Panc1 (cell line): ENCODE measurements at places on chromosomes 12 and 14.

GRCh38 chr12:110906985-110907384, 13.4 kb downstream of the MYL2 start:
- DNase-seq: no peak

DNA sequence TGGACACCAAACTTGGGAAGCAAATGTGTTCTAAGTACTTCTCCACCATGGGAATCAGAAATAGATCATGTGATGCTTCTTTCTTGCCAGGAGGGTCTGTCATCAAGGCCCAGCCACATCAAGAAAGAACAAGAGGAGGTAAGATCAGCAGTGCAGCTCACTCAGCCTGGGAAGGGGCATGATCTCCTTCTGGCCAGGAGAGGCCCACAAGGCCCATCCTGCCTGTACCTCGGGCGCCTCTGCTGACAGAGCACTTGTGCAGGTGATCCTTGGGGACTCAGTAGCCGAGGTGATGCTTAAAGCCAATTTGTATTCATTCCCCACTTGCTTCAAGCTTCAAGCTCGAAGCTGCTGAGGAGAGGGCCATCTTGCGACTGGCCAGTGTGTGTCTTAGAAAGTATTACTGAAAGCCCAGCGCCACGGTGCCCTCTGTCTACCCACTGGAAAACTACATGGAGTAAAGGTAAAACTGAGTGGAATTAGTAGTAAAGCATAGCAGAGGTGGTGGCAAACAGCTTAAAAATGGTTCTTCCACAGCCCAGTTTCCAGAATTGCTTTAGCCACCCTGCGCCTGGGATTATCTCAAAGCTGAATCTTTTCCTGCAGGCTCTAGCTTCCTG, 26.2 kb downstream of the RTRAF start:
- no peak for DNase-seq

DNA sequence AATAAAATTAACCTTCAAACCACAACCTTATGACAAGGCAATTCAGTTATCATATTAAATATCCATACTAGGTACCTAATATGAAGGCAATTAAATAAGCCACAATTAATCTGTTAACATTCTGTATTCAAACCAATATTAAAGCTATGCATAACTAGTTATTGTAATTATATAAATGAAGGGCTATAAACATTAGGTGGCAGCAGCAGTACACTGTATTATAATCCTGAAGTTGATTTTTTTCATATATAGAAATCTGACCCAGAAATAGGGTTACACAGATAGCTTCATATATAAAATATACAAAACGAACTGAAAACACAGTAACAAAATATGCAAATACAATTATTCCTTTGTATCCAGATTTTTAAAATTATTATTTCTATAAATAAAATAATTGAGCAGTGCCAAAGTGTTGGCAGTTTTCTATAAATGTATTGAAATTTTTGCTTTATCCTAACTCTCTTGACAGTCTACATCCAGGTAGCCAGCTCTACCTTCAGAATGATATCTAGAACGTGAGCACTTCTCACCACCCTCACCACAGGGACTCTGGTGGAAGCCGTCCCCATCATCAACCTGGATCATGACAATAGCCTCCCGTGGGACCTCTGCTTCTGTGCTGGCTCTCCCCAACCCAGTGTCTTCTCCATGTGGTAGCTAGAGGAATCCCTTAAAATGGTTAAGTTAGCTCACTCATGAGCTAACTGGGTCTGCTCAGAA, 136.2 kb downstream of the MED13L start:
- DNase-seq: no peak

- no peak for DNase-seq
These were observed 3.8 kb upstream of the C12orf42 start for GRCh38 chr12:103499571-103499970.

DNA sequence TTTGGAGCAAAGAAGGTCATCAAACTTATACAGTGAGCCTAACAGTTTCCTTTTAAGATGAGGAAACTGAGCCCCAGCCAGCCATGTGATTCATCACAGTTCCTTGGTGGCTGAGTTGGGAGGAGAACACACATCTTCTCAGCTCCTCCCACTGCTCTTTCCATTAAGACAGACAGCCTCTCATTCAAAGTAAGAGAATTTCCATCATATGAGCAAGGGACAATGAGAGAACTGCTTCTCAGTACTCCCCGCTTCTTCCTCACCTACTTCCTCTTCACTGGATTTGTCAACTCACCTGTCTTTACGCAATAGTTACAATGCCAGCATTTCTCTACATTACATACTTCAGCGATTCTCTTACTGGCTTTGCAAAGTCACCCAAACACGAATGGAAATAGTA, 2.2 kb downstream of the IFNG start:
- DNase-seq: no peak

GRCh38 chr12:119940897-119941296, 48.1 kb upstream of the BICDL1 start:
- DNase-seq: peak; percentile 80

GRCh38 chr14:82362452-82362851, 828.8 kb upstream of the SEL1L start:
- DNase-seq: no peak

DNA sequence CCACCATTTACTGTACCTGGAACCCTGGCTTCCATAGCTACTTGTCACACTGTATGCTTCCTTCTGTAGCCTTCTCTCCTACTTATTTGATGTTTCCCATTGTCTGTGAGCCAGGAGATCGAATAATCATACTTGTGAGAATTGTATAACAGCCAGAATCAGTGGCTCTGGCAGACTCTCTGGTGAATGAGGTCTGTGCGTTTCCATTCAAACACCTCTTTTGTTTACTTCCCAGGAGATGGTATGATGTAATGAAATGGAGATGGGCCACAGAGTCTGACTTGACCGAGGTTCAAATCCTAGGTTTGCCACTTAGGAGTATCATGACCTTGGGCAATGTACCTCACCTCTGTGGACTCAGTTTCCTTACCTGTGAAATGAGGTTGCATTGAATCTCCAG, 35.7 kb upstream of the CLMN start:
- DNase-seq: no peak

GRCh38 chr12:26523708-26524150, 309.3 kb downstream of the ITPR2 start:
- no peak for DNase-seq

- DNase-seq: no peak
These were observed 1319.1 kb downstream of the TMEM121 start for GRCh38 chr14:106845286-106846087.

DNA sequence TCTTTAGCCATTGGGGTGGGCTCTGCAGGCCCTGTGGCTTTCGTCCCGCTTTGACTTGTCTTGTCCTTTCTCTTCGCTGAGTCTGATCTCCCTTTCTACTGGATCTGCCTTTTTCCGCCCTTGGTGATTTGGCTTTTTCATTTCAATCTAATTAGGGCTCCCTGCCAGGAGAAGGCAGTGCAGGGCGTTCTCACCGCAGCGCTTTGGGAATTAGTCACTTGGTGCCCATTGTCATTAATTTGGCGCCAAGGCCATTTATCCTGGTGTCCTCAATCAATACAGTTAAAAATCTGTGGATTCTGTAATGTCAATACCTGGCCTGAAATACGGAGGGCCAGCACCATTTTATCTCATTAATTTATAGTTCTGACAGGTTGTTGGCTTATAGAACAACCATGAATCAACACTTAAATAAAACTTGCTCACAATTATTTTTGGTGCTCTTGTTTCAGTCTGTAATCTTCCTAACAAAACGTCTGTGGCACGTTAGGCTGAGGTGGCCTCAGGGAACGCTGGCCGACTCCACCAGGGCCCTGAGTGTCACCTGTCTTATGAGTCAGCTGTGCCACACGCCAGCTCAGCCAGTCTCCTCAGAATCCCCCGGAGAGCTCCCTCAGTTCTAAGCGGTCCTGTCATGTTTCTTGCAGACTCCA, 115.7 kb downstream of the BEGAIN start:
- DNase-seq: no peak

- no peak for DNase-seq
These were observed 127.6 kb downstream of the DPF3 start for GRCh38 chr14:72766296-72766695.
